Stimulated activated CD8-positive, alpha-beta memory T cell treated with anti-CD3 and anti-CD28 coated beads, Interleukin-15, amount 100 ng/mL, for 4 hours (primary cell): ENCODE measurements at places on chromosomes 5 and 9.

- DNase-seq: no peak
Observed at GRCh38 chr9:1460143-1460769, 410.1 kb downstream of the DMRT2 start.

GRCh38 chr9:38293022-38293421 is 99.5 kb upstream of the ALDH1B1 start:
- no peak for DNase-seq

GRCh38 chr5:41151564-41151963 is 61.8 kb downstream of the C6 start:
- no peak for DNase-seq

DNA sequence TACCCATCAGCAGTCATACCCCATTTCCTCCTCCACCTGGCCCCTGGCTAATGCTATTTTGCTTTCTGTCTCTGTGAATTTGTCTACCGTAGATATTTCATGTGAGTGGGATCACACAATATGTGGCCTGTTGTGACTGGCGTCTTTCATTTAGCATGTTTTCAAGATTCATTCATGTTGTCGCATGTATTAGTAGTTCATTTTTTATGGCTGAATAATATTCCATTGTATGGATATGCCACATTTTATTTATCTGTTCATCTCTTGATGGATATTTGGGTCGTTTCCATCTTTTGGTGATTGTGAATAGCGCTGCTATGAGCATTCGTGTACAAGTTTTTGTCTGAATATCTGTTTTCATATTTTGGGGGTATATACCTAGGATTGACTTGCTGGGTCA is 33.9 kb downstream of the PSD2 start:
- no peak for DNase-seq

DNA sequence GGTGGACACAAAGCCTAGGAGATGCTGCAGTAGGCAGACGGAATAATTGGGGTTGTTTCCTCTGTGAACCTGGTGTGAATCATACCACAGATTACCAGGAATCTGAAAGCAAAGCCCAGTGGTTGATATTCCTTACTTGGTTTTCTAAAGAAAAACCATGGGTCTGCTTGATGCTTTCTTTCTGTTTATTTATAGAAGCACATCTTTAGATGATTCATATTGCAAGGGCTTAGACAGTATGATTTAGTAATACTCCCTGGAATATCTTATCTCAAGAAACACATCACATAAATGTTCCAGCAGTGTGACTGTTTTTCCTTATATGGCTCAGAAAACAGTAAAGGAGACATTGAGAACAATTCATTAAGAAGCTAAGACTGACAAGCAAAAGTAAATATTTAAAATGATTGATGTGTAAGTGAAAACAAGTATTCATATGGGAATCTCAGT is 623.3 kb downstream of the RAB3C start:
- DNase-seq: no peak

GRCh38 chr9:69433968-69434367 is 109.0 kb downstream of the ENTREP1 start:
- no peak for DNase-seq

GRCh38 chr5:64292611-64293215 is 127.1 kb downstream of the RNF180 start:
- no peak for DNase-seq

DNA sequence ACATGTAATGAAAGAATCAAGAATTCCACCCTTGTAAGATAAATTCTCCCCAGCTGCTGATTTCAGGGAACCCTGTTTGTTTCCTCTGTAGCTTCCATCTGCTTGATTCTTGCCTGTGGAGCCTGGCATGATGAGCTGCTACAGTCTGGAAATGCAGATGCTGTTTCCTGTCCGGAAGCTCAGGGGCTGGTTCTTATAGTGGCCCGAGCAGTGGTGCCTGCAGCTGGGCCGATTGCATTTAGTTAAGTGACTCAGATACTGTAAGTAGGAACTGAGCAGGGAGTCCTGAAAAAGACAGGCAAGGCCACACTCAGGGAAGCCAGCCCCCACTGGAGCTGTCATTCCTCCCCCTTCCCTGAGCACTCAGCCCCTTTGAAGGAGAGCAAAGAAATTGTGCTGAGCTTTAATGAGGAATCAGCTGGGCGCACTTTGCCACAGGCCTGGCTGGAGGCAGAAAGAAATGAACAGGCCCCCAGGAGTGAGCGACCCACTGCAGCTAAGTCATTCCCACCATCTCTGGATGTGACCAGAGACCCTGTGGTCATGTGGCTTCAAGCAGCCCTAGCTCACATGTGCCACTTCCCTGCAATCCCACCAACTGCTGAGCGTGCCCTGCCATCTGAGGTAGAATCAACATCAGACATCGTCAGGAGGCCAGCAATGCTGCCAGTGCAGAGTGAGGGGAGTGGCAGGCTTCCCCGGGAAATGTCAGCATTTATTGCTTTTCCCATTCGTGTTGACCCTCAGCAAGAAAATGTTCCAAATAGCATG is 206.0 kb upstream of the WWC1 start:
- no peak for DNase-seq

- no peak for DNase-seq
Observed at GRCh38 chr9:90900130-90900529, 98.5 kb downstream of the SYK start.

- no peak for DNase-seq
Observed at GRCh38 chr9:134629061-134629585, 12.5 kb upstream of the COL5A1 start.

GRCh38 chr9:95202076-95202681 is 115.3 kb downstream of the FANCC start:
- DNase-seq: no peak
